ENCODE measurements at places on chromosomes 3 and 15.

DNA sequence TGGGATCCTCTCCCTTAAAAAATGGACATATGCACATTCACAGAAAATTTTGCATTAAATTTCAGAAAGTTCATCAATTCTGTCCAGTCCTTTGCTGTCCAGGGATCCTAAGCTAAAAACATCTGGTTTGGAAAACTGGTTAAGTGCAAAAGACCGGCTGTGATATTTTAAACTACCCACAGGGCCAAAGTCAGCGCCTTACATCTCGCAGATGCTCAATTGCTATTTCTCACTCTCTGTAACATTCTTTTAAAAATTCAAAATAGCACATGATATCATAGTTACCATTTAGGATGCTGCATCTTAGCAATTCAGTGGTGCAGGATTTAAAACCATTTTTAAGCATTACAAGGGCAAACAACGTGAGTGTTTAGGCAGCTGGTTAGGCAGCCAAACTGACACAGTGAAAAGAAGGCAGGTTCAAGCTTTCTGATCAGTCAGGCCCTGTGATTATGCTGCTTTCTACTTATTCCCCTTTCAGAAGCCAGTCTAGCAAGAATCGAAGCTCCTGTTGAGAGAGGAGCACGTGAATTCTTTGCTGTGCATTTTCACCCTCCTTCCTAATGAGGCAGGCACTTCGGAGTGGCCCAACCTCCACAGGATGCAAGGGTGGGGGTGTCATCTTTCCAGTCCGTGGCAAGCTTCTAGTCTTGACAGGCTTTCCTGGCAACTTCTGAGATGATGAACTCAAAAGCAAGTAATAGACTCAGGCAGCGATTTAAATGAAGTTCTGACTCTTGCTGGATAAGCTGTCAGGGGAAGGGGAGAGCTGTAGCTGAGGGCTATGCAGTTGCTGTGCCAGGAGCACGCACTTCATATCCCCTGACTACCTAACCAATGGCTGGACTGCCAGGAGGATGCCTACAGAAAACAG is 8.8 kb downstream of the PRICKLE2 start:
- DNase-seq = no peak

DNA sequence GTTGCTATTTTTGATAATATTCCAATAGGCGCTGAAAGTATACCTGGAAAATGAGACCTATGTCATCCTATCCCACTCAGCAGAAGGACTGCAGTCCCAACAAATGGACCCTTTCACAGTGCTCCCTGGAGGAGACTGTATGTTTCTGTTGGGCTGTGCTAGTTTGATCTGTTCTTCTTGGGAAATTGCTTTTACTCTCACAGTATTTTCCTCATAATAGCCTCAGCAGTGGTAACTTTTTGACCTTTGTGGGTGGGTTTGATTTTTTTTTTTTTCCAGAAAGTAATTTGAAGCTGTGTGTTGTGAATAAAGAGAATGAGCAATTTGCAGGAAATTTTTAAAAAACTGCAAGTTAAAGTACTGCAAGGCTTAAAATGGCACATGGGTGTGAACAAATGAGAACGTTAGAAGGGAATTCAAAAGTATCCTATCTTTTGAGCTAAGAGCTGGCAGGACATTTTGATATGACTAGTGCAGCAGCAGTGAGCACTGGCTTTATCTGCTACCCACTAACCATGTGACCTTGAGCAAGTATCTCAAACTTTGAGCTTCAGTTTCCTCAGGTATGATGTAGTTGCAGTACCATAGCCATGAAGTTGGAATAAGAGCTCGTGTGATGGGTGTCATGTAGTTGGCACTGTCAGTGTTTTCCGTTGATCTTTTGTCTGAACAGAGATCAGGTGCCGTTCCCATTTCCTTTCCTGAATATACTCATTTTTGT is 118.4 kb downstream of the ATG7 start:
- DNase-seq = no peak

DNA sequence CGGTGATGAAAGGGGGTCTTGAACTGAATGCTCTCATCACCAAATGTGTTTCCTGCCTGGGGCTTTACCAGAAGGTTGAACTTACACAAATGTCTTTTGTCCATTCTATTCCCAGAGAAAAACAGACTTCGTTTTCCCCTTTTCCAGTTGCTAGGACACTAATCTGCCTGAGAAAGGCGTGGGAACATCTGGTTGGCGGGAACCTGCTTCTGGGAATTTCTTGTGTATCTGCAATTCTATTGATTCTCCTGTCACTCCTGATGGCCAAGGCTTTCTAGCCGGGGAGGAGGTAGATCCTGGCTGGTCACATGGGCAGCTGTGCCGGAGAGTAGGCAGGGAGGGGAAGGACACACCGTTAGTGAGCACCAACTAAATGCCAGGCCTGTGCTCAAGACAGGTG is 31.1 kb upstream of the CCDC174 start:
- no peak for DNase-seq

GRCh38 chr3:153974614-153975013 is 146.6 kb upstream of the ARHGEF26 start:
- DNase-seq = no peak

- no peak for DNase-seq
Measured at GRCh38 chr3:107044677-107045076, 332.6 kb upstream of the CCDC54 start.

DNA sequence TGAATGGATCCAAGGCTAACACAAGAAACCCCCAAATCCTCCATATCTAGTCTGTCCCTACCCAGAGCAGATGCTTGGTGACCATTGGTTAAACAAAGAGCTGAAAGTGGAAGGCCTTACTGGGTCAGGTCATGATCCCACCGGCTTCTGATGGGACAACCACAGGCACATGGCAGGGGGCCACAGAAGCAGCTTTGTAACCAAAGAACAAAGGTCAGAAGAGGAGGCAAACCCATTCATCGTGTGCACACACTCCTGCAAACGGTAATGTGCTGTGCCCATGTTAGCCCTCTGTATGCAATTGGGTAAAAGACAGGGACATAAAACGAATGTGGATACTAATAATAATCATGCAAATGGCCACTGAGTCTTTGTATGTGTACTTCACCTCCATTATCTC is 133.3 kb upstream of the SLC6A11 start:
- DNase-seq = no peak

DNA sequence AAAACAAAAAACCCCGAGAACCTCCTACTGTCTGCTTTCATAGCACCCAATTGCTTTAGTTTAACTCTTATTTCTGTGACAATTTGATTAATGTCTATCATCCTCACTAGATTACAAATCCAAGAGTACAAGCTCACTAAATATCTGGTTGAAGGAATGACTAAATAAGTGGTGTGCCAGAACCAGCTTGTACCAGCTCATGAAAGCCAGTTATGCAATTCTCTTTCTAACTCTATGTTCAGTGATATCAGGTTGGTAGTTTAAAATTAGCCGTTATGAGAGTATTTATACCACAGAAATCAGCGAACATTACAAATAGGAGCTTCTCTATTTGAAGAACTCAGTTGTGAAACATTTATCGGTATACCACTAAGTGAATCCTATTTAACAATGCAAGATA is 137.2 kb upstream of the MITF start:
- DNase-seq = no peak

- no peak for DNase-seq
Measured at GRCh38 chr15:78950902-78951840, 6.3 kb upstream of the CTSH start.

DNA sequence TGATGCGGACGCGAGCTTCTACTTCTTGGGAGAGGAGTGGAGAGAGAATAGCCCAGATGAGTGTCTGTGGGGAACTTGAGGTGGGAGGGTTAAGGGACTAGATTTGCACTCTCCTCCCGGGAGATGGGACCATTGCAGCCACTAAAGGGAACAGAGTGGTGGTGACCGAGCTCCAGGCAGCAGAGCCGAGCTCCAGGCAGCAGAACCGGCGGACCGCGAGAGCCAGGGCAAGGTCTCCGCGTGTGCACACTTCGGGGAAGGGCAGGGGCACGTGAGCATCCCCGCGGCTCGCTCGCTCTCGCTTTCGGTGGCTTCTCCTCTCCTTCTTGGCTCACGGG is 1.1 kb downstream of the IGDCC3 start:
- DNase-seq = no peak

DNA sequence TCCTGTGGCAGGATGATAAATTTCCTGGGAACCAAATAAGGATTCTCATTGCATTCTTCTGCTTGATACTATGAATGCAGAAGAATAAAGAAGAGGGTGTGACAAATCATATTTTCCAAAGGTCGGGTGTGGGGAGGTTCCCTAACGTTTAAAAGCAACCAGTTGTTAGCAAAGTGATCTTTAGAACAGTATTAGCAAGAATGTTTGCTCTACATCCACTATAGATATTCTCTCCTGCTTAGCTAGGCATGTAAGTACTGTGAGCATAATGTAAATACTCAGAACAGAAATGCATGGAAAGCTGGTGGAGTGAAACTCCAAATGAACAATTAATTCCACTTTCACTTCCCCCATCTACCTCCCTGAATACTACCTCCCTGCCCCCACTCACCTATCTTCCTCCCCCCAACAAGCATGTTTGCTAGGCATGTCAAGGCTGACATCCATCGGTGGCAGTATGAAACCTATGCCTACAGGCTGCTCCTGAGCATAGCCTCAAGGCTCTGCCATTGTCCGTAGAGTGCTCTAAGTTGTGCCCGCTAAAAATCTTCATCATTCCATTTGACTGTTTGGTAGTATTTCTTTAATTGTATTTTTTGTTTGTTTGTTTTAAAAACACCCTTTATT is 329.7 kb downstream of the TIGIT start:
- DNase-seq = no peak

- no peak for DNase-seq
Measured at GRCh38 chr3:61802772-61803171, 241.4 kb downstream of the PTPRG start.

DNA sequence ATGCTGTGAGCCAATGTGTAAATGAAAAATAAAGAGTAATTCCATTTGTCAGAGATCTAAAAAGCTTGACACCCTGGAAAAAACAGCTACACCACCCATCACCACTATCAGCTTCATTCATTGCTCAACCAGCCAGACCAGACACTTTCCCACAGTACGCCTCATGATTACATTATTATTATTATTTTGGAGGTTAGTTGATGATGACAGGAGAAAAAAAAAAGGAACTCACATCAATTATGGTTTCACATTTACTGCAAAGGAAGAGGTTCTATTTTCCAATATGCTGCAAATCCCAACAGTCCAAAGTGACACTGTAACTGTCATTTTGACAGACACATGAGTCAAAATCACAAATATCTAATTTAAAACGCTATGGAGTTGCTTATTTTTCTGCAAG is 134.7 kb upstream of the TSC22D2 start:
- DNase-seq = no peak

GRCh38 chr3:64098670-64099069 is 75.4 kb upstream of the PSMD6 start:
- no peak for DNase-seq

DNA sequence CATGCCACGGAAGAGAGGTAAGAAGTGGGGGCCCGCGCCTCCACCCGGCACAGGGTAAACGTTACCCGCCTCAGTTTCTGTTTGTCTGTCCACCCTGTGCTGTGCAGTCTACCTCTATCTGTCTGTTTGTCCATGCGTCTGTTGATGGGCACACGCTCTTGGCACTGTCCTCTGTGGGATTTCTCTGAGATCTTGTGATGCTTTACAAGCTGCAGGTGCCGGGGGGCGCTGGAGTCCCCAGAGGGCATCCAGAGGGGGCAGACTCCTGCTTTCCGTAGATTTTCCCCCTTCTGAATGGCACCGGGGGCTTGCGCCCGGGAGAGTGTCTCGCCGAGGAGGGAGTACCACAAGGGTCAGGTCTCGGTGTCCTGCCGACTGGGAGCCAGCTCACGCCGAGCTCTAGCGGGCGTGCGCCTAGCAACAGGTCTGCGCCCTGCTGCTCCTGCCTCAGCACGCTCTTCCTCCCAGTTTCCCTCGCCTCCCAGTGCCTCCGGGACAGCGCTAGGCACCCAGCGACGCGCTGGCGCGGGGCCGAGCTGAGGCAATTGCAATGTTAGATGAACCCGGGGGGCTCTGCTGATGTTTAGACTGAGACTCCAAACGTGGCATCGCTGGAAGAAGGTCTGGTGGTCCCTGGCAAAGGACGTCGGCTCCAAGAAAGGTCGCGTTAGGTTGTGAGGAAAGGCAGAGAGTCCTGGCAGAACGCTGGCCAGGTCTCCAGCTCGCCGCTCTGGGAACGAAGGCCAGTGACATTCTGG is 667 bp downstream of the CEMIP start:
- DNase-seq = no peak

DNA sequence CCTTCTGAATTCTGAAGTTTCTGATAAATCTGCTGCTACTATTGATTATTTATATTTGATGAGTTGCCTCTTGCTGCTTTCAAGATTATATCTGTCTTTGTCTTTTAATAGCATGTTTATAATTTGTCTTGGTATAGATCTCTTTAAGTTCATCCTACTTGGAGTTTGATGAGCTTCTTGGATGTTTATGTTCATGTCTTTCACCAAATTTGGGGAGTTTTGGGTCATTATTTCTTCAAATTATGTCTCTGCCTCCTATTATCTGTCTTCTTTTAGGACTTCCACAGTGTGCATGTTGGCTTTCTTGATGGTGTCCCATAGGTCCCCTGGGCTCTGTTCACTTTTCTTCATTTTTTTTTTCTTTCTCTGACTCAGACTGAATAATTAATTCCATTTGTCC is 32.3 kb upstream of the EDEM1 start:
- no peak for DNase-seq

GRCh38 chr15:58403581-58403980 is 28.2 kb upstream of the LIPC start:
- DNase-seq = no peak

GRCh38 chr15:36361351-36361870 is 218.0 kb upstream of the CDIN1 start:
- no peak for DNase-seq

DNA sequence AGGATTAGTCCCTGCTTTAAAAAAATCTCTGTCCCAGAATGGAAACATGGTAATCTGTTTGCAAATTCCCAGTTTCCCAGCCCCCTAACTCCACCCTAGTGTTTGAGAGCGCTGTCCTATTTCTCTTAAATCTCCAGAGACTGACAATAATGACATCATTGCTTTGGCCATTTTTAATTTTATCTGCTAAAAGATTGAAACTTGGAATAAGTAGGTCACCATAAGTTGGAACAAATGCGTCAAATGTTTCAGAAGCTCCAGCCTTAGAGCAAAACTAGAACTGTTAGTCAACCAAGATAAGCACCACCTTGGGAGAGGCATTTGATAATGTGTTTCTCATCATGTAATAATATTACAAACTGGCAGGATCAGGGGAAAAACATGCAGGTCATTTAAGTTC is 25.7 kb upstream of the MB21D2 start:
- DNase-seq = no peak

DNA sequence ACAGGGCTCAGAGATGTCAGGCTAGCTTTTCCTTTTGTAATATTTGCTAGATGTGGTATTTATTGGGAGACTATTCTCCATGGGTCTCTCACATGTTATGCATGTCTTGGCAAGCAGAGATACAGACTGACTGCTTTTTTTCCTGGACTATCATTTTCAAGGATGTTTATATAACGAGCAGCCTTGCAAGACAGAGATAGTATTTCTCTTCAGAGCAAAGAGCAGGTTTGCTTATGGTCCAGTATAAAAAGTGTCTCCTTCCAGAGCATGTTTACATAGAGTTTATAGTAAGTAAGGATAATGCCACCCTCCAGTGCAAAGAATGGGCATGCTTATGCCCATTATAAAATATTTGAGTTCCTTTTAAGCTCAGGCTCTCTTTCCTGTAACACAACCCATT is 24.6 kb downstream of the GTF2E1 start:
- no peak for DNase-seq

- DNase-seq = no peak
Measured at GRCh38 chr15:90162956-90163355, 38.2 kb upstream of the SEMA4B start.

Data from activated T-cell treated with anti-CD3 and anti-CD28 coated beads, Interleukin-2, amount 50 U/mL, for 24 hours (primary cell).